Nucleus accumbens (tissue), 56 donors: ENCODE measurements at places on chromosomes 7 and 10.

- DNase-seq, result no peak
These were observed 39.0 kb upstream of the ZMIZ1 start for GRCh38 chr10:79029478-79030390.

GRCh38 chr7:52684388-52684787 lies 351.0 kb upstream of the POM121L12 start:
- no peak for DNase-seq

GRCh38 chr10:7351894-7352293 lies 58.9 kb downstream of the SFMBT2 start:
- DNase-seq, result no peak

DNA sequence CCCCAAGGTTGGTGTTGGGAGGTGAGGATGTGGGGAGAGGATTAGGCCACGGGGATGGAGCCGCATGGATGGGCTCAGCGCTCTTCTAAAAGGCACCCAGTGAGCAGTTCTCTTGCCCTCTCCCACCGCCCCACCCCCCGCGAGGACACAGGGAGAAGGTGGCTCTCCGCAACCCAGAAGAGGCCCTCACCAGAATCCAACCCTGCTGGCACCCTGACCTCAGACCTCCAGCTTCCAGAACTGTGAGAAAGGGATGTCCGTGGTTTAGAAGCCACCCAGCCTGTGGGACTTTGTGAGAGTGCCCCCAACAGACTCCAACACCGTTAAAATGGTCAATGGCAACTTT lies 242.8 kb upstream of the PPP2R2D start:
- DNase-seq, result no peak

GRCh38 chr7:73865738-73866445 lies 4.9 kb downstream of the TMEM270 start:
- DNase-seq, result no peak

DNA sequence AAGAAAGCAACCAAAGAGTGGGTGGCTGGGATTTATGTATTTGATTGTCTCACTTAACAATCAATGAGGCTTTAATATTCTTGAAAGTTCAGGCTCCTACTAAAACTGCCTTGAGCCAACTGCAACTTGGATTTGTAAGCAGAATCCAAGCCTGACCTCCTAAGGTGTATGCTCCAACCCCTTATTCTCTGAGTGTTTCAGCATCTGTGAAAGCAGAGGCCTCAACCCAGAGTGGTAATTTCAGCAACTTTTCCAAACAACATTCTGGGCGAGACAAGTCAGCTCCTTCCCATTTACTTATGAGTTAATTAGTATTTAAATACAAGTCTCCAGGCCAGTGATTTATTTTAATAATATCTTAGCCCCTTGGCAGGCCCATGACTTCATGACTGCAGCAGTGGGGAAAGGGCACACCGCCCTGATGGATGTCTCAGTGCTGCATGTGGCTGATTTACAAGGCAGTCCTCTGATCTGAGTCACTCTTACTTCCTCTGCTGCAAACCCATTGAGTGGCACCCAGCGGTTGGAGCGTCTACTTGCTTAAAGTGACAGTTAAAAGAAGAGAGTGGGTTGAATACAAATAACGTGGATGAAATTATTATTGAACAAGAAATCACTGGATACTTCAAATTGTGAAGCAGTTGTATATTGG lies 209.1 kb downstream of the TRIL start:
- no peak for DNase-seq

DNA sequence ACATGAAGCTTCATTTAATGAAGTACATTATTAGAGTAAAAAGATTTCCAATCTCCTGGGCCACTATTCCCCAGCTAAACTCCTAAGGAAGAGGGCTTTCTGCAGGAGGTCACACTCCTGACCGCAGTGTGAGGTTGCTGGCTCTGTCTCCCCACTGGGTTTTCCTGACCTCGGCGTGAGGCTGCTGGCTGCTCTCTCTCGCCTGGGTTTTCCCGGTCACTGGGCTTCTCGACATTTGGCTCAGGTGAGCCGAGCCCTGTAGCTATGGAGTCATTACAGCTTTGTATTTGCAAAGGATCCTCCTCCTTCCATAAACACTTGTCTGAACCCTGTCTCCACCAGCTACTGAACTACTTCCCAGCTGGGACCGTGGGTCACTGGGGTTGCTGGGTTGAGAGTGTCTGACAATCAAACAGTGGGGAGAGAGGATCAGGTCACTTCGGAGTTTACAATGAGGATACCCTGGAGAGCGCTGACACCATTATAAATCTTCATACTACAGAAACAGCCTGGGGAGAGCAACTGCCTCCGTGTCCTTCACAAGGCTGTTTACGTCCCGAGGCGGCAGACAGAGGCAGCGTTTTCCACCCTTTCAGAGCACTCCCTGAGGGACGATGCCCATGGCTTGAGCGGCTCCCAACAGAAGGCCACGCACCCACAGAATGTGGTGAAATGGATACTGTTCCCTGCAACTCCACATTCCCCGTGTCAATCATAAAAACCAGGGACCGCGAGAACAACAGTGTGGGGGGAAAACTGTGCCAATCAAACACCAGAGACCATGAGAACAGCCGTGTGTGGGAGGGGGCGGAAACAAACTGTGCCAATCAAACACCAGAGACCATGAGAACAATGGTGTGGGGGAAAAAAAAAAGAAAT lies 226.2 kb downstream of the ZMYND11 start:
- DNase-seq, result peak; percentile 78

DNA sequence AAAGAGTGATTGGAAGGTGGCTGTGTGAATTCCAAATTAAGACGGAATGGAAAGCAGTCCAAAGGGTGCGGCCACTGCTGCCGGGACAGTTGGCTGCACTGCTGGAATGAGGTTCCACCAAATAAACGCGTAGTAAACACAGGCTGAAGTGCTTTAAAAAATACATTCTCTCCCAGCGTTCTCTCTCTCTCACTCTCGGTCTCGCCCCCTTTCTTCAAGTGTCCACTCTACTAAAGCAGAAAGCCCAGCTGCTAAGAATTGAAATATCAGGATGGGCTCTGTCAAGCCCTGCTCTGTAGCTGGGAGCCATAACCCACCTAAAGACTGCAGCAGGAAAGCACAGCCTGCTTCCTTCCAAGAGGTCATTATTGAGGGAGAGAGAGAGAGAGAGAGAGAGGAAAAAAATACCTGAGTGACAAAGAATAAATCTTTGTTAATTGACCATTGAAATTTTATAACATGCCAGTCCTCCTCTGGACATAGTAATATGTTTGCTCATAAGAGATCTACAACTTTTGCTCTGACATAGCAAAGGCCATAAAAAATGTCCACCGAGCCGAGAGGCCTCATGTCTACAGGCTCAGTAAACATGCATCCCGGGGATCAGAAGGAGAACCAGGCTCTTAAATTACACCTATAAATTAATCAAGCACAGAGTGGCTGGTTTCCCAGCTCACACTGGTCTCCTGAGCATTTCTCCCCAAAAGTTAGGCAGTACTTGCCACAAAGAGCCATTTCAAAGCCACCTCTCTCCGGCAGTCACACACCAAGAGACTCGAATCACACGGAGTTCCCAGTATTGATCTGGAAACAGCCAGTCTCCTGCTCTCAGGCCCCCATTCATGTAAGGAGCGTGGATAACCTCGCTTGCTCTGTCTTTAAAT lies 72.8 kb downstream of the FGFR2 start:
- no peak for DNase-seq

DNA sequence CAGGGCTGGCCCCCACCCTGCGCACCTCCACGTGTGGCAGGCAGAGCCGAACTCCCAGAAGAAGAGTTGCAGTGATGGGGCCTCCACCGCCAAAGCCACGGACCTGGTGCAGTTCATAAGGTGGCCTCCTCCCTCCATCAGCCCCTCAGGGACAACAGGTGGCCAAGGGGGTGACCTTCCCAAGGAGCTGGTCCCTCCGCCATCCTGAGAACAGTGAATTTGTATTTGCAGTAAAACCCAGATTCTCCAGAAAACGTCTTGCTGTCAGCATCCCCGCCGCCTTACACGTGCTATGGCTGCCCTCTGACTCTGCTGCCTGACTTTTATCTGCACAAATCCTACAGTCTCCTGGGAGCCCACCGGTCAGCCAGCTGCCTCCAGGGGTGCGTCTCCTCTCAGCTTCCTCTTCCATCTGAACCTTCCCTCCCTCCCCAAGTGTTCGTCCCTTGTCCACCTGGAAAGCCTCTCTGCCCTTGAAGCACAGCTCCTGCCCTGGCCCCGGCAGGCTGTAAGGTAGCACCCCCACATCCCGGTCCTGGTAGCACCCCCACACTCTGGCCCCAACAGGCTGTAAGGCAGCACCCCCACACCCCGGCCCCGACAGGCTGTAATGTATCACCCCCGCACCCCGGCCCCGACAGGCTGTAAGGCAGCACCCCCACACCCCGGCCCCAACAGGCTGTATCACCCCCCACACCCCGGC lies 311.8 kb downstream of the PTPRN2 start:
- DNase-seq, result no peak

GRCh38 chr7:106065575-106066500 lies 46.3 kb downstream of the SYPL1 start:
- no peak for DNase-seq

DNA sequence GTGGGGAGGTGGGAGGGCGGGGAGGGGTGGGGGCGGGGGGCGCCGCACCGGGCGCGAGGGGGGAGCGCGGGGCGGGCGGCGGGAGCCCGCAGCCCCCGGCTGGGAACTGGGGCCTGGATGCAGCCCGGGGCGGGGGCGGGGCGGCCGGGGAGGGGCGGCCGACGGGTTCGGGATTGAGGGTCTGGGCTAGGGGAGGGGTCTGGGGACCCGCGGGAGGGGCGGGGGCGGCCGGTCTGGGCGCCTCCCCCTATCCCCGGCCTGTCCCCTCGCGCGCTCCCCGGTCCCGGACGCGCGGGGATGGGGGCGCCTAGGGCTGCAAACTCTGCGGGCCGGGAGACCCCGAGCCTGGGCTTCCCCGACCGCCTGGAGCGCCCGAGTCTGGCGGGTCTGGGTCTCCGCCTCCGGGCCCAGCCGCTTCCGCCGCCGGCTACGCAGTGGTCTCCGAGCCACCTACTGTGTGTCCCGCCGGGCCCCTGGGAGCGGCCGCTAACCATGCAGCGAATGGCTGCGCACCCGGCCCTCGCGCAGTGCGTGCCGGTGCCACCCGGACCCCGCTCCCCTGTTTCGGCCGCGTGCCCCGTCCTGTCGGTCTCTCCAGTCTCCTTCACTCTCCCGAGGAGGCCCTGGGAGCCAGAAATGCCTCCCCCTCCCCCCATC lies 375 bp upstream of the FGF8 start:
- DNase-seq, result no peak

DNA sequence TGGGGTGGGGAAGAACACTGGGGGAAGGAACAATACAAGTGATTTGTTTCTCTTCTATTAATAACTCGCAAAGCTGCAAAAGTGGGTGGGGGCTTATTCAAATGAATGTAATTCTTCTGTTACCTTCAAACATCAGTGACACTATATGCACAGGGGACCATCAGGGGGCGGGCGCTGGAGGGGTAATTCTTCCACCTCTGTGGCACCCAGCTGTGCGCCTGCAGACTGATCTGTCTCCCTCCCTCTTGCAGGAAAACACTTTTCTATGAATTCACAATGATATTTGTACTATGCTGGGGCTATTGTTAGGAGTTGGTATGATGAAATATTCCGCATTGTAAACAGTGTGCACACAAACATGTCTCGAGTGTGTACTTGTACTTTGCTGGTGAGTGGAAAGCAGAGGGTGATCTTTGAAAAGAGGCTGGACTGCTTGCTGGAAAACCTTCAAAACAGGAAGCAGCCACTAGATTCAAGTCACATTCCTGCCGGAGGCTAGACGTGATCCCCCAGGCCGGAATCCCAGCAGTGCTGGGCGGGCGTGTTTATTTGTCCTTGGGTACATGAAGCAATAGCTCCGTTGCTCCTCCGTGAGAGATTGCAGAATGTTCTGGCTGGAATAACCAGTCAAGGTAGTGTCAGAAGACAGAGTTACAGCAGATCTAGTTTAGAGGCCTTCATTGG lies 15.8 kb upstream of the BNIP3 start:
- DNase-seq, result peak; percentile 13

GRCh38 chr7:4169455-4169854 lies 512.6 kb upstream of the FOXK1 start:
- DNase-seq, result no peak

DNA sequence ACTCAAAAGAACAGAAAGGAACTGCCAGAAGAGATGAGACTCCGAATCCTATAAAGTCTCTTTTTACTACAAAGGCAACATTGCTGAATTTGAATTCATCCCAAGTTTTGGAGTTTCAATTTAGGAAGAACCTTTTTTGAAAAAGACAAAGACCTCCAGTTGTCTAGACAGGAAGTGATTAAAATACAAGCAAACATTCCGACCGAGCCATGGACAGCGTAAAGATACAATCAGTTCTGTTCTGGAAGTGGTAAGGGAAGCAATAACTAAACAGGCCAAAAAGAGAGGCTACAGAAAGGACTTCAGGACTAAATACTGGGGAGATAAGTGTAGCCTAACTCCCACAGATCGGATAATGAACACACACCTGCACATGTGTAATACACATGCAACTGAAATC lies 101.0 kb downstream of the SMURF1 start:
- no peak for DNase-seq

GRCh38 chr7:107641676-107642075 lies 19.0 kb upstream of the SLC26A4 start:
- DNase-seq, result no peak

- no peak for DNase-seq
These were observed 145.1 kb upstream of the SP8 start for GRCh38 chr7:20931739-20932138.

GRCh38 chr7:81294897-81295515 lies 376.2 kb upstream of the SEMA3C start:
- no peak for DNase-seq

DNA sequence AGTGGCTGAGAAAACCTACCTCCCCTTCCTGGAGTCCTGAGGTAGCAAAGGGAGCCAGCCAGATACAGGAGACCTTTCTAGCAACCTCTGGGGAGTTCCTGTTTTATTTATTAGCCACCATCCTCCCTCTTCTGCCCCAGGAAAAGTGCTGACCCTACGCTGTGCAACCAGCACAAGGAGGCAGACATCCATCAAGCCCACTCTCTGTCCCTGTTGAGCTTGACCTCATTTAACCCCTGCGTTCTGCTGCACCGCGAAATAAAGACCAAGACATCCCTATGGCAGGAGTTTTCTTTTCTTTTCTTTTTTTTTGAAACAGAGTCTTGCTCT lies 25.3 kb upstream of the ANKRD2 start:
- DNase-seq, result no peak

DNA sequence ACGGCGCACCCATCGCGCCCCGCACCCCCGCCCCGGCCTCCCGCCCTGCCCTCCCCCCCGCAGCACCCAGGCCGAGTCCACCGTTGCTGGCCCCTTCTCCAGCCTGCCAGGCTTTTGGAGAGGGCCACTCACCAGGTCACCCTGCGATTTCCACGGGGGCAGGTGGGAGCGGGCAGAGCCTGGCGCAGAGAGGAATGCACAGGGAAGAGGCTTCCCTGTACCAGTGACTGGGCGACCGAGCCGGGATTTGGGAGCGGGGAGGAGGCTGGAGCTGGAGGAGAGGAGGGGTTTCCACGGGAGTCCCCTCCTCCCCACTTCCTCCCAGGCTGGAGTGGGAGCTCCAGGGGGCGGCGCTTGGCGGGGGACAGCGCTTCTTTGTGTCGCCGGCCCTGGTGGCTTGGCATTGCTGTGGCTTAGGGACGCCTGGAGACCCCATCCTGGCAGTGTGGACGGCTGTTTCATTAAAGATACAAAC lies 19.3 kb downstream of the TCAF1 start:
- peak; percentile 41 for DNase-seq
